ENCODE measurements at places on chromosomes 12 and 14. TPM values are rescaled to one million over a fixed set of nuclear protein-coding genes. Genes with fewer than 3 reads are reported as not detected.

The DHRS1 gene
- total RNA-seq = 43.2 TPM

The RTL1 gene
- total RNA-seq = 0.15 TPM

The PTPRO gene
- 0.07 TPM for total RNA-seq

The PLEK2 gene
- total RNA-seq = 1.8 TPM

The KRT4 gene
- total RNA-seq = not detected

The ITGB7 gene
- total RNA-seq = 1.1 TPM

The HPD gene
- not detected for total RNA-seq

The BDKRB1 gene
- total RNA-seq = 0.42 TPM

The TMTC2 gene
- total RNA-seq = 8.3 TPM

The PTCSC3 gene
- not detected for total RNA-seq

The SNRNP35 gene
- total RNA-seq = 32.0 TPM

The SETD1B gene
- 15.1 TPM for total RNA-seq

The DPY19L2 gene
- total RNA-seq = 25.9 TPM

The CLEC4D gene
- 0.56 TPM for total RNA-seq

Measured in cardiac muscle cell (in vitro differentiated cells and primary cell).